CD8-positive, alpha-beta T cell (primary cell): ENCODE measurements at places on chromosomes 11 and 22.

DNA sequence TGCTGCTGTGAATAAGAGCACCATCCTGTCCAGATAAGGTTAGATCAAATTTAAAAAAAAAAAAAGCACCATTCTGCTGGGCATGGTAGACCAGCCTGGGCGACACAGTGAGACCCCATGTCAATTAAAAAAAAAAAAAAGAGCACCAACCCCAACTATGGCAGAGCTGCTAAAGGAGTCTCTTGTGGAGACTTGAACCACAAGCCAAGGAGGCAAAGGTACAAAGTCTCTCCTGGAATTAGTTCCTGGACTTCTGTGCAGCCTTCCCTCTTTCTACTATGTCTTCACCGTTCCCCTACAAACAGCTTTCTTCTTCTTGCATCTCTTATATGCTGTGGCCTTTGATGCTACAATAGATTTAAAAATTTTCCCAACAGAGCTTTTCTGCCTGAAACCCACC, 1.3 kb downstream of the PIK3C2A start:
- DNase-seq: no peak

DNA sequence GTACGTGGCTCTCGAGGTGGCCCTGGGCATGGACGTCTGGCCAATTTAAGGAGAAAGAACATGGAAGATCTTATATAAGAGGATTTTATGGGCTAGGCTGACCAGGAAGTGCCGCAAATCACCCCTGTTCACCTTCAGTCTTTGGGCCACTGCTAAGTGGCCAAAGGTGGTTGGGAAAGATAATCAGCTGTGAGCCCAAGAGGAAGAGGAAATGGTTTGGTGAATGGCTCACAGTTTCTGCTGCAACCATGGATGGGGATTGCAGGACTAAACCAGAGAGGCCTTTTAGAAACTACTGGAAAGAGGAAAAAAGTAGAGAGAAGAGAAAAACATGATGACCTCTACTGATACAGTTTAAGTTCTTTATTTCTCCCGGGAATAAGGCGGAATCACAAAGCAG, 96.0 kb upstream of the ARHGAP20 start:
- no peak for DNase-seq

DNA sequence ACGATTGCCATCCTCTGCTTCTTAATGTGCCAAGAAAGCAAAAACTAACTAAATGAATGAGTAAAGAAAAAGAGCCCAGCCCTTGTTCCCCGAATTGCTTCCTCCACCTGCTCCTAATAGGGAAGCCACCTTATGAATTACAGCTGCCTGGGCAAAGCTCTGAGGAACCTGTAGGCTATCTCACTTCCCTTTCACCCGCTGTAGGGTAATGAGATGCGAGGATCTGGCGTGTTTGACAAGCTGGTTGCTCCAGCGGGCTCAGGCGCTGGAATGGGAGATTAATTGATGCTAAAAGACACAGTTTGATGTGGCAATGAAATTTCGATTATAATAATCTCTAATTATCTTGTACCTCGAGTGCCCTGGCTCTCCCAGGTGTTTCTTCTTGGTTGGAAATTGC, 256.4 kb downstream of the NTM start:
- DNase-seq: no peak

DNA sequence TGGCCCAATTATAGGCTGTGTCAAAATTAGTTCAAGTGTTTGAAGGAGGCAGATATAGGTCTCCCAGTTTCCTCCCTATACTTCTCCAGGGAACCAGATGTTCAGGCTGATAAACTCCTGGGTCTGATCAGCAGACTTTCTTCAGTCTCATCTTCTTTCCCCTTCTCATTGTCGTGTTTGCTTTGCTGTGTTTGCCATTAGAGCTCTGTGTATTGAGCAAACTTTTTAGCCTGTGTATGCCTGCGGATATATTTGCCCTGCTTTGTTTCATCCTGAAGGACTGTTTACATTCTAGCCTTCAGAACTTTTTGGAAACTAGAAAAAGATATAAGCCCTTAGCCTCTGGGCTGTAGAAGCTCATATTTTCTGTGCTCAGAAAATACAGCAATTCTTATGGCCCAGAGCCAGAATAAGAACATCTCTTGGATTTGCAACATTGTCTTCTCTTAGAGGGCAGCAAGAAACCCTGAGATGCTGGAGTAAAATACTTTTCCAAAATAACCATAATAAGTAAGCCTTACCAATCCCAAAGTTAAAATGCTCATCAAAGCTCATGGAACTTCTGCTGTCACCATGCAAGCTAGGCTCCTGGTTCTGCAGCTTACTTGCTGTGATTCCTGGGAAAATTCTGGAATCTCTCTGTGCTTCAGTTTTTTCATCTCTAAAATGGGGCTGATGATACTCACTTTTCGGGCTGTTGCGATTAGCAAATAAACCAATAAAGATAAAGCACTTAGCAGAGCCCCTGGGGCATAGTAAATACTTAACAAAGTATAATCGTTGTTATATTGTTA, 34.1 kb upstream of the ME3 start:
- DNase-seq: no peak

DNA sequence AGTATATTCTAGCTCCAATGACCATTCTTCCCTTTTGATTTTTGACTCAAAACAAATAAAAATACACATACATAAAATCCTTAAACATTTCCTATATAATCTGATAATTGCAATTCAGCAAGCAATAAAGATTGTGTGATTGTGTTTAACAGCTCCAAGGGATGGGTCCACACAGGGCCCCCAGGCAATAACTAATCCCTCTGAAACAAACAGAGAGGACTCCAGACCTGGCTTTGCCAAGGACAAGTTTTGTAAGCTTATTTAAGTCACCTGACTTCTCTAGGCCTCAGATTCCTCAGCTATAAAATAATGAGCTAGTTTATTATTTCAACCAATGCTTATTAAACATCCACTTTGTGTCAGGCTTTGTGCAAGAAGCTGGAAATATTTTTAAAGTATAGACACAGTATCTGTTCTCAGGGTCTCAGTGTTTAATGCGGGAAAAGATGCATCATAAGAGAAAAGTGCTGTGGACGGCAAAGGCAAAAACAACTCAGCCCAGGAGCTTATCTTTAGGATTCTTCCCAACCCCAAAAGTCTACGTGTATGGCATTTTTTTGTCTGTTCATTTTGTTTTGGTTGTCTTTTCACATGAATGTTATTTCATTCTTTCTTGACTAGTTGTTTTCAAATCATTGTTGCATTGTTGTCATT, 20.1 kb downstream of the FZD4 start:
- no peak for DNase-seq

GRCh38 chr22:45977003-45977411, at the start of gene WNT7B:
Gene WNT7B (minus strand): TSS chr22:45977162. CDS start chr22:45976754, 408 bp downstream.
- DNase-seq: no peak

DNA sequence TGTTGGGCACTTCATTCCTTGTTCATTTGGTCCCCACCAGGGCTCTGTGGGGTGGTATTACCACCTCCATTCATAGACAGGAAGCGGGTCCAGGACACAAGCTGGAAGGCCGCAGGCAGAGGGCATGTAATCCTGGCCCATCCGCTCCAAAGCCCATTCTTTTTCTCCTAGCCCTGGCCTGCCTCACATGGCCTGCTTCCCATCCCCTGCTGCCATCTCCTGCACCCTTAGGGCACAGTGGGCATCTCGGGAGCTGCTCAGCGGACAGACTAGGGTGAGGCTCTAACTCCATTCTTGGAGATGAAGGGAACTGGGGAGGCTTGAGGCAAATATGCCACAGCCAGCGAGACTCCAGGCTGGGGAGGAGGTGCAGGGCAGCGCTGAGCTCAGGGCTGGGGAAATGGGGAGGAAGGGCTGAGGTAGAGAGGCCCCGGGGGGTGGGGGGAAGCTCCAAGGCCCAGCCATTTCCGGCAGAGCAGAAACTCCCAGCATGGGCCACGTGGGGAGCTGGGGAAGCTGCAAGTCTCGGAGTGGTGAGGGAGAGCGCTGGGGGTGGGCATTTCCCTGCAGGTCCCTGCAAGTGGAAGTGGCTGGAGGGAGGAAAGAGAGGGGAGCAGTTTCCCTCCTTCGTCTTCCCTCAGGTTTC, 14.3 kb upstream of the BCL9L start:
- DNase-seq: peak; percentile 55

- DNase-seq: no peak
These were observed 382.1 kb downstream of the MN1 start for GRCh38 chr22:27419473-27419872.

DNA sequence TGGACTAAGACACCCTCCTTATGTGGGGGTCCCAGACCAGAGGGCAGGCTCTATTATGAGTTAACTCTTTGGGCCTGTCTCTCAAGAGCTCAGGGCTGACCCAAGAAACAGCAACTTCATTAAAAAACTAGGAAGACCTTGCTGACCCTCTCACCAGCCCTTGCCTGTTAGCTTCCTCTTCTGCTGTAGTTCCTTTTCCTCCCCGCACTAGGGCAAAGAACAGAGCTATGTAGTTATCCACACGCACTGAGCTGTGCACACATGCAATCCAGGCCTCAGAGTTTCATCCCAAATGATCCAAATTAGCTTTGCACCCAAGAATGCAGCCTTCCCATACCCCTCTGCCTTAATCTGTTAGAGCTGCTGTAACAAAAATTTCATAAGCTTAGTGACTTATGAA, 539.6 kb upstream of the CADM1 start:
- no peak for DNase-seq

DNA sequence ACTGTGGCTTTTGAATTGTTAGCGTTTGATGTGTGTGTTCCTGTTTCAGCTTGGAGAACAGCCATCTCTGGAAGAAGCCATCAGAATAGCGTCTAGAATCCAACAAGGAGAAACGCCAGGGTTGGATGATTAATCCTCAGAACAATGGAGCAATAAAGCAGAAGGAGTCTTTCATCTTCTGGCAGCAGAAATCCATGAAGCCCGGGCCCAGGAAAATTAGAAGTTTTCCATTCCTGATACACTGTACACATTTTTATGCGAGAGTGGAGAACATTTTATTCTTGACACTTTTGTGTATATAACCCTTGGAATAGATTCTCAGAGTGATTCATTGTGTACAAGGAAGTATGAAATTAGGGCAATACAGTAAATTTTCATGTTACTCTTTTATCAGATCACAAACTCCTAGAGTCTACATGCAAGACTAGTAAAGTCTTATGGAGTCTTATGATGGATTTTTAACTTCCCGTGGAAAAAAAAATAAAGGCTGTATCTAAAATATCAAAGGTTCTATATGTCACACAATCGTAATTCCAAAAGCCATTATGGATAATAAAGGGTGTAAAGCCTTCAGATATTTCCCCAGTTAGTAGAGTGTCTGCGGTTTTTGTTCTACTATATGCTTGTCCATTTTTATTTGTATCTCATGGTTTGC, 45.9 kb upstream of the WEE1 start:
- no peak for DNase-seq

- DNase-seq: no peak
These were observed 84.2 kb downstream of the FDX1 start for GRCh38 chr11:110513846-110514437.

GRCh38 chr22:43747877-43748276, 64.2 kb downstream of the EFCAB6 start:
- DNase-seq: no peak

DNA sequence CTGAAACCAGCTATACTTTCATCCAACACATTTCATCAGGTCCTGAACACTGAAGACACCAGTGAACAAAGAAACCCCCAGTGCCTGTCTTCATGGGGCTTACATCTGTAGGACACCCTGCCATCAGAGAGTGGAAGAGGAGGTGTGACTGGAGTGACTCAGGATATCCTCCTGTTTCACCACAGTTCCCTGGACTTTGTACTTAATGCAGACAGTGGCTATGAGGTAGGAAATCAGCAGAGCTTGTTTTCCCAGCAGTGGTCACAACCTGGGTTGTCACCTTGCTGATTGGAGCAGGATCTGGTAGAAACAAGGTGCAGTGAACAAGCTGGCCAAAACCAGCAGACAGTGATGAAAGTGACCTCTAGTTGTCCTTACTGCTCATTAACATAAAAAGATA, 128.8 kb downstream of the KIRREL3 start:
- DNase-seq: no peak

- no peak for DNase-seq
These were observed 75.7 kb downstream of the GRAMD1B start for GRCh38 chr11:123505546-123506299.

DNA sequence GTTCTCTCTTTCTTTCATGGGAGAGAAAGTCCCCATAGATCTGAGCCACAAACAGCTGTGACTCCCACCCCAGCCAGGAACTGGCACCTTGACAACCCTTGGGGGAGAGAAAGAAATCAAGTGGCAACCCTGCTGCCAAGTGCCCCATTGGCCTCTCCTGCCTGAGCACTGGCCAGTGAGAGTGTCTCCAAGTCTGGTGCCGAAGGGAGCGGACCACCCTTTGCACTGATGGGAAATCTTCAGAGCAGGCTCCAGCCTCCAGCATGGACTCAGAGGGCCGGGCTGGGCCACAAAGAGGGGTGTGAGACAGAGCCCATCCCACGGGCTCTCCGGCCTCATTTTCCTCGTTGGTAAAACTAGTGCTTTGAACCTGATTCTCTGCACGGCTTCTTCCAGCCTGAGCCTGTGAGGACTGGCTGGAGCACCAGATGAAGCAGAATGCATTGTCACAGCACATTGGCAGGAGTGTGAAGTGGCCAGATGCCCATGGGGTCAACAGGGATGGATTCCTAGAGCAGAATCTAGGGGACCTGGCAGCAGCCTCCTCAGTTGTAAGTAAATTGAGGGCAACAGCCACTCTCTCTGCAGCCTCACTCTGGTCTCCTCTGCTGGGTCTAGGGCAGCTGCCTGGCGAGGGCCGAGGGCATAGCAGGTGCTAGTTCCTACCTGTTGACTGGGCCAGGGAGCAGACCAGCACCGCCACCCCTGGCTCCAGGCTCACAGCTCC, 81.4 kb downstream of the TRIM29 start:
- no peak for DNase-seq

GRCh38 chr11:102428696-102429095, 23.9 kb downstream of the TMEM123 start:
- DNase-seq: no peak

- peak; percentile 33 for DNase-seq
These were observed 14.5 kb upstream of the MS4A7 start for GRCh38 chr11:60363542-60364470.

DNA sequence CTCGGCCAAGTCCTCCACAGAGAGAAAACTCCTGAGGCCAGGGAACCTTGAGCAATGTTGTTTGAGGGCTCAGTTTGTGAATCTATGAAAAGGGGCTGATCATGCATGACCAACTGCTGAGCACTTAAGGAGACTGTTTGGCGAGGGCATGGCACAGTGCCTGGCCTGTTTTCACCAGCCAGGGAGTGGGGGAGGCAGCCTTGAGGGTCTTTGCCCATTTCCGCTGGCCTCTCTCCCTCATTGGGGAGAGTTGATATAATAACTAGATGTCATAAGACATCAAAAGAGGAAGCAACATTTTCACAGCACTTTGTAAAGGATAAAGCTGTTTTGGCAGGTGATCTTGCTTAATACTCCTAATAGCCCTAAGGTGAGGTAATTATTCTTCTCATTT, 110.6 kb downstream of the TP53I11 start:
- DNase-seq: no peak

GRCh38 chr11:130442737-130443136, 5.7 kb upstream of the ADAMTS15 start:
- DNase-seq: no peak

- no peak for DNase-seq
These were observed 34.1 kb upstream of the PARVB start for GRCh38 chr22:43990044-43990443.

GRCh38 chr11:76786441-76787014, 3.4 kb downstream of the TSKU start:
- DNase-seq: no peak
